ENCODE measurements at places on chromosomes 16 and 17. TPM values are rescaled to one million over a fixed set of nuclear protein-coding genes. Genes with fewer than 3 reads are reported as not detected.

Gene MFAP4
- 25.7 TPM for total RNA-seq

DNA sequence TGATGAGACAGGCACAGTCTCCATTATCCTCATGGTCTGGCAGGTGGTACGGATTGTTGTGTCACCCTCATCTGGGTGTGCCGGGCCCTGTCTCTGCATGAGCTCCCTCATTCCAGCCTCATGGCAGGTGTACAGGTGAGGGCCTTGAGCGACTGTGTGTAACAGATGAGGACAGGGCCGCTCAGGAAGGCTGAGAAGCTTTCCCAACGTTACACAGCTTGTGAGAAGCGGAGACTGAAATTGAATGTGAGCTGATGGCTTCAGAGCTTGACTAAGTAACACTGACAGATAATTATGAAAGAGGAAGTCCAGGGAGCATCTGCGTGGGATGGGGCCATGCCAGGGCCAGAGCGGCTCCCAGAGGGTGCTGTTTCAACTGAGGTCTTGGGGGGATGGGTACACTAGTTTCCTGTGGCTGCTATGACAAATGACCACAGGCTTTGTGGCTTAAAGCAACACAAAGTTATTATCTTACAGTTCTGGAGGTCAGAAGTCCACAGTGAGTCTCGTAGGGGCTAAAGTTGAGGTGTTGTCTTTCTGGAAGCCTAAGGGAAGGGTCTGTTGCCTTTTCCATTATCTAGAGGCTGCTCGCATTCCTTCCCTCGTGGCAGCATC lies 36.7 kb downstream of the CMIP start:
- H3K36me3 ChIP-seq = no peaks in the 10 kb centered on the region
- no peak overlapping the region for H3K4me3 ChIP-seq
- no peak overlapping the region for H3K27ac ChIP-seq
- no peak for DNase-seq
- H3K27me3 ChIP-seq = no peaks in the 10 kb centered on the region

DNA sequence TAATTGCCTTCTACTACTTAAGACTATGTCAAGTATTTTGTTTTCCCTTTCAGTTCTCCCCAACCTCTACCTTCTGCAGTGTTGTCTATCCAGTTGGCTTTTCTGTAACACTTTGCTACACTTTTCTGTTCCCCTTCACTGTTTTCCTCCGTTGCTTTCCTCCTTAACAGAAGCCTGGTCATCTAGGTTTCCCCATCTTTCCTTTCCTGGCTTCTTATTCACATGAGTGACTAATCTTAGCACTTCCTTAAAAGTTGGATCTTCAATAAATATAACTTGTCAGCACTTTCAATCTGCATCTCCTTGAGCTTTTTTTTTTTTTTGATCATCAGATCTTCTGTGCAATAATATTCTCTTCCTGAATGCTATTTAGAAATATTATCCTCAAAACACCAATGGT lies 2.8 kb upstream of the SLFN11 start:
- no peaks in the 10 kb centered on the region for H3K27me3 ChIP-seq
- peak overlapping the region; percentile 32 for H3K27ac ChIP-seq
- no peak for DNase-seq
- H3K36me3 ChIP-seq = no peaks in the 10 kb centered on the region

Gene FBXO39
- not detected for total RNA-seq

GRCh38 chr16:3363793-3364192 lies 8.1 kb downstream of the OR2C1 start:
- peaks cover 8% of the 10 kb centered on the region for H3K4me1 ChIP-seq
- H3K36me3 ChIP-seq = no peaks in the 10 kb centered on the region
- H3K27ac ChIP-seq = no peak overlapping the region
- DNase-seq = no peak
- no peaks in the 10 kb centered on the region for H3K27me3 ChIP-seq

- no peaks in the 10 kb centered on the region for H3K4me1 ChIP-seq
- no peak overlapping the region for H3K4me3 ChIP-seq
- H3K27me3 ChIP-seq = no peaks in the 10 kb centered on the region
- H3K36me3 ChIP-seq = no peaks in the 10 kb centered on the region
- H3K27ac ChIP-seq = no peak overlapping the region
Observed at GRCh38 chr16:58010886-58011285, 9.7 kb downstream of the USB1 start.

DNA sequence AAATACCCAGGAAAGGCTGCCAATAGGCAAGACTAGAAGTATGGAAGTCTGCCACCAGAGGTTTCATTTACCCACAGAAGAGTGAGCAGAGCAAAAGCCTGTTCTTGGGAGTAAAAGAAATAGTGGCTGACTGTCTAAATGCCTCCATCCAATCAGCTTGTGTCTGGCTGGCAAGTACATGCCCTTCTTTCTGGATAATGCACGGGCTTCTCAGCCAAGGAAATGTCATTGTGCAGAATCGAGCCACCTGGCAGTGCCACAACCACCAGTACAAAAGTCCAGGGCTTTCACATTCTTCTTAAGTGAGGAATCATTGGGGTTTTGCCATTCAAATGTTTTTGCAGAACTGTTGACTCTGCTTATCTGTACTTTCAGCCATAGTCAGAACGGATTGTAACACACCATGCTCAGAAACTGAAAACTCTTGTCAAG lies 10.1 kb upstream of the ERCC4 start:
- DNase-seq = peak; percentile 90
- H3K27me3 ChIP-seq = no peaks in the 10 kb centered on the region
- peak overlapping the region; percentile 96 for H3K27ac ChIP-seq
- no peak overlapping the region for H3K4me3 ChIP-seq
- no peaks in the 10 kb centered on the region for H3K36me3 ChIP-seq
- H3K4me1 ChIP-seq = peaks cover 29% of the 10 kb centered on the region

Gene TPSD1
- total RNA-seq = 1.6 TPM

Gene CDH5
- 15.8 TPM for total RNA-seq

DNA sequence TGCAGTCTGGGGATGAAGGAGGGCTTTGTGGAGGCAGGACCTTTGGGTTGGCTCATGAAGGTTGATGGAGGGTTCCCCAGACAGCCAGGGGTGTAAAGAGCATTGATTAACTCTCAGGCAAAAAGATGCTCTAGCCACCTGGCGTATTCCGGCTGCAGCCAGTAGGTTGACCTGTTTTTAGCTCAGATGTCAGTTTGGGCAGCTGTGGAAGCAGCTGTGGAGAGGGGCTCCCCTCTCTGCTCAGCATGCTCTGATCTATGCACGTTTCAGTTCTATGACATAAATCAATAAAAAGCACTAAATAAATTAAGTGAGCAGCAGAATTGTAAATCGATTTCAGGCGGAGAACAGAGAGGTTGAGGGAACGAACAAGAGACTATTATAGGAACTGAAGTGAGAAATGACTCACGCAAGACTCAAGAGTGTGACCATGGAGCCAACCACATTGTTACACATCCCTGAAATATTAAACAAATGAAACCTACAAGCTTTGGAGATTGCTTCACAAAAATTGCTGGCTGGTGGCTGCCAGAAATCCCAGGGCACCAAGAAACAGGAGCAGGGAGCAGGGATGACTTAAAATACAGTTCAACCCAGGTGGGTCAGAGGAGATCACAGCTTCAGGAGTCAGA lies 111.9 kb downstream of the GSG1L start:
- H3K27ac ChIP-seq = no peak overlapping the region
- no peaks in the 10 kb centered on the region for H3K36me3 ChIP-seq

DNA sequence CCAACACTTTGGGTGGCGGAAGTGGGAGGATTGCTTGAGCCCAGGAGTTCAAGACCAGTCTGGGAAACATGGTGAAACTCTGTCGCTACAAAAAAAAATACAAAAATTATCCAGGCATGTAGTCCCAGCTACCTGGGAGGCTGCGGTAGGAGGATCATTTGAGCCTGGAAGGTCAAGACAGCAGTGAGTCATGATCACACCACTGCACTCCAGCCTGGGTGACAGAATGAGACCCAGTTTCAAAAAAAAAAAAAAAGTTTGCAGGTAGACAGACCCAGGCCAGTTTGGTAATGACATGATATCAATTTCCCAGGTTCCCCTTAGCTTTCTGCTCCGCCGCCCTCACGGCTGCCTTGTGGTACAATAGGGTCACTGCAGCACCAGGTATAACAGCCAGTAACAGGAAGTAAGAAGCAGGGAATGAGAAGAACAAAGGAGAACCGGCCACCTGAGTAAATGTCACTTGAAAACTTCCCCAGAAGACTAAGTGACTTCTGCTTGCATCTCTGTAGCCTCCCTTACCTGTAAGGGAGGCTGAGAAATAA lies 201.2 kb upstream of the HSBP1 start:
- no peak overlapping the region for H3K4me3 ChIP-seq
- H3K4me1 ChIP-seq = no peaks in the 10 kb centered on the region
- no peaks in the 10 kb centered on the region for H3K27me3 ChIP-seq
- no peak overlapping the region for H3K27ac ChIP-seq
- no peak for DNase-seq
- no peaks in the 10 kb centered on the region for H3K36me3 ChIP-seq
